ENCODE measurements at places on chromosomes 5 and 9.

DNA sequence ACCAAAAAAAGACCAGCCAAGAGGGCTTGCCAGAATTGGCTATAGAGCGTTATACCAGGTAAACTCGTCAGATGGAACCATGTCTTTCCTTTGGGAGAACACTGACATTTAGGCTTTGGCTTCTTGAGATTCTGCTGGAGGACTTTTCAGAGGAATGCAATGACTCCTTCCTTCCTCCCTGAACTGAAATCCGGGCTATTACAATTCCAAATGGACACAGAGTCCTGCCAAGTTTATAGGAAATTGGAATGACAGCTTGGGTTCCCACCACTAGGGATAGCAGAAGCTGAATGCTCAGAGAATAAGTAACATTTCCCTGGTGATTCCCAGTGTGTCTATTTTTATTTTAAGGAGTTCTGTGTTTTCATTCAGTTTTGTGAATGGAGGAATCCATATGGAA, 143.0 kb downstream of the FGF1 start:
- DNase-seq, result no peak

GRCh38 chr9:133971981-133972941, 19.9 kb downstream of the VAV2 start:
- DNase-seq, result no peak

DNA sequence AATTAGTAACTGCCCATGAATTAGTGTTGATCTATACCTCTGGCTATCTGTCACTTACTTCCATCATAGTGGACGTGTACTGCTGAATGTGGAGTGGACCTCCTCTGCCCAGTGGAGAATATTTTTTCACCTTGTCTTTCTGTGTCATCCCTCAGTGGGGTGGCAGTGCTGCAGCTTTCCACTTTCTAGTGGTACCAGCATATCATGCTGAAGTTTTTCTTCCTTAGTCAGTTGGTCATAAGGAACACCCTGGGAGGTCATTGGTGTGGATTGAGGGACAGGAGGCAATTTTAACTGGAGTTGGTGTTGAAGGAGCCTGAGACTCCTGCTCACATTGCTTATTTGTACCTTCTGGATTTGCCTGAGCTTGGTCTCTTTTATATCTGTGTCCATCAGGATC, 151.7 kb upstream of the ANKH start:
- no peak for DNase-seq

GRCh38 chr5:56357426-56357825, 124.3 kb upstream of the ANKRD55 start:
- no peak for DNase-seq

DNA sequence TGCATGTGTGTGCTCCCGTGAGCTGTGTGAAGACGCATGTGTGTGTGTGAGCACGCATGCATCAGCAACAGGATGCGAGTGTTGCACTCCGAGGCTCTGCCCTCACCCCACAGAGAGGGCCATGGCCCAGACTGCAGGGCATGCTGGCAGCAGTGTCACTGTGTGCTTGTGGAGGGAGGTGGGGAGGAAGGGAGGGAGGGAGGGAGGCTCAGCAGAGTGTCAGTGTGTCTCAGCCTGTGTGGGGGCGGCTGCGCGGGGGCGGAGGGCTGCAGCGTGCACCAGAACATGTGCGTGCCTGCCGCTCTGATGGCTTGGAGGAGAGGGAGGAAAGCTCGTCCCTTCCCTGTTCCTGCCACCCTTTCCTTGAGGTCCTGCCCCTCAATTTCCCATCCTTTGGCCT, 5.3 kb downstream of the CAMK2A start:
- DNase-seq, result no peak

DNA sequence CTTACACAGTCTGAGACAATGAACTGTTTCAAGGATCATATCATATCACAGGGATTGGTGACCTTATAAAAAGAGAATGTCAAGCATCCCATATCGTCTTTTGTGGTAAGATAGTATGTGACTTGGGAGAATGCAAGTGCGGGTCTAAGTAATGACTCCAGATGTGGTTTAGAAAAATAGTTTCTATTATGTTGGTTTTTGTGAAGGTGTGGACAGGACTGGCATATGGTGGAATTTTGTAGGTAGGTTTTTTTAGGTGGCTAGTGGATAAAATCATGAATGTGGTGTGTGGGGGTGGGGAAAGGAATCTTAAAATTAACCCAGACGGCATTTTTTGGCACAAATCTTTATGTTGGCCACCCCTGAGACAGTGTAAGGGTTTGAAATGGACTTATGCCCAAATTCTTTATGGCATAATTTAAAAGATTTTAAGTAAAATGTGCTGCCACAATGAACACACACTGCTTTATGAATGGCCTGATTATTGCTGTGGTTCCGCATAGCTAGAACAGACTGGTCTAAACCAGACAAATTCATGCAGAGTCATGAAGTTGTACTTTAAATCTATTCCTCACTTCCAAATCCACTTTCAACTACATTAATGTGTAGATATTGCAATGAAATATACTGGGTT, 204.8 kb upstream of the HAPLN1 start:
- DNase-seq, result no peak

DNA sequence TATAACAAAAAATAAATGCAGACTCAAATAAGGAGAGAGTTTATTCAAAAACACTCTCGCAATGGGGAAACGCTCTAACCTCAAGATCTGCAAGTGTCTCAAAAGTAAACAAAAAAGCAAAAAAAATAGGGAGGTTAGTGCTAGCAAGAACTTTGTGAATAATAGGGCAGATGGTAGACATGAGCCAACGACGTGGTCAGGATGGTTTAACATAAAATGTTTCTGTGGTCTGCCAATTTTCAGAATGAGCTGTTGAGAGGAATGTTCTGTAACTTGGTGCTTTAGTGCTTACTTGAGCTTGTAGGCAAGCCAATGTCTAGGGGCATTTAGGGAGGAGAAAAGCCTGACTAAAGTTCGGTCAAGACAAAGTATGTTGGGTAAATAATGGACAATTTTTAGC, 1813.9 kb upstream of the CDH6 start:
- DNase-seq, result no peak

DNA sequence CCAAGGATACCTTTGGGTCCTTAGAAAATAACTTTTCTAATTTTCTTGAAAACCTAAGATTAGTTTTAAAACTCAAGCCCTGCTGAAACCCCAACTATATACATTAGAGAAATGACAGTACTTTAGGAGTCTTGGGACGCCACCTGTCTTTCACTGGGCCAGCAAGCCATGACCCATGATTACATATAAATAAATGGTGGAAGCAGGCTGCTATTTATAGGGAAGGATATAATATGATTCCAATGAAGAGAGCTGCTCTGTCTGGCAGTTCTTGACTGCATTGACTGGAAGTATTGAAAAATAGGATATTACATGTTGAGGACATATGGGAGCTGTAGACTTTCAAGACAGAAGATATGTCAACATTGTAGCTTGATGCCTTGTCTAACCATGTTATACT, 7.3 kb downstream of the JMY start:
- no peak for DNase-seq

DNA sequence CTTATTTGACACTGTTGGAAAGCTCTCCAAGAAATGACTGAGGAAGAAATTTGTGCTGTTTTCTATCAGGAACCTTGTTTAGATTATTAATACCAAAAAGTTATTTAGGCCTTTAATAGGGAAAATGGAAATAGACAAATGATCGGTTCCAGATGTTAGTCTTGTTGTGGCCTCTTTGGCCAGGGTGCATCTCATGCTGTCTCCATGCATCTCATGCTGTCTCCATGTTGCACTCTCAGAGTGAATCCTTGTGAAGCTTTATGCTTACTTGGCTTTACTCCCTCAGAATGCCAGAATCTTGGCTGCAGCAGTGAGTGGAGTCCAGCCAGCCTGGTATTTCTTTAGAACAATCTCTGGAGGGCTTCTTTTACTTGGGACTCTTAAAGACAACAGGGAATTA, 185.5 kb downstream of the ARHGAP26 start:
- no peak for DNase-seq

DNA sequence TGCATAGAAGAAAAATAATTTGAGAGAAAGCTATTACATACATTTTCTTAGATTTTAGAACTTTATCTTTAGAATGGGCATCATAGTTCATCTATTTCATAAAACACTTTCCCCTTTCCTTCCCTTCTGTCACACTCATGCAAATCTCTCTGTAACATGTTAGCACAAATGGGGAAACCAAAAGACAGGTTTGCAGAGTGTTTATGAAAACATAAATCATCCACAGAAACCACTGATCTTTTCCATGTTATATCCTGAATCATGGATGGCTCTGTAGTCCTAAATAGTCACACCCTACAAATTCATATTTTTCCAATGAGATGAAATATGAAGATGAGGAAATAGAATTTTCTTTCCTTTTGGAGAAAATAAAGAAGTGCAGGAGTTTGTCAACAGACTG, 122.9 kb upstream of the PTGER4 start:
- no peak for DNase-seq

DNA sequence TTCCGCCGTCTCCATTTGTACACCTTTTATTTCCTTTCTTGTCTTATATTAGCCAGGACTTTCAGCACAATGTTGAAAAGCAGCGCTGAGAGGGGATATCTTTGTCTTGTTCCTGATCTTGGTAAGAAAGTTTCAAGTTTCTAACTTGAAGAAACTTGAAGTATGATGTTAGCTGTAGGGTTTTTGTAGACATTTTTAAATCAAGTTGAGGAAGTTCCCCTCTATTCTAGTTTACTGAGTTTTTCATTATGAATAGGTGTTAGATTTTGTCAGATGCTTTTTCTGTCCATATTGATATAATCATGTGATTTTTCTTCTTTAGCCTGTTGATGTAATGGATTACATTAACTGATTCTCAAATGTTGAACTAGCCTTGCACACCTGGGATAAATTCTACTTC, 425.7 kb downstream of the PIK3R1 start:
- no peak for DNase-seq

DNA sequence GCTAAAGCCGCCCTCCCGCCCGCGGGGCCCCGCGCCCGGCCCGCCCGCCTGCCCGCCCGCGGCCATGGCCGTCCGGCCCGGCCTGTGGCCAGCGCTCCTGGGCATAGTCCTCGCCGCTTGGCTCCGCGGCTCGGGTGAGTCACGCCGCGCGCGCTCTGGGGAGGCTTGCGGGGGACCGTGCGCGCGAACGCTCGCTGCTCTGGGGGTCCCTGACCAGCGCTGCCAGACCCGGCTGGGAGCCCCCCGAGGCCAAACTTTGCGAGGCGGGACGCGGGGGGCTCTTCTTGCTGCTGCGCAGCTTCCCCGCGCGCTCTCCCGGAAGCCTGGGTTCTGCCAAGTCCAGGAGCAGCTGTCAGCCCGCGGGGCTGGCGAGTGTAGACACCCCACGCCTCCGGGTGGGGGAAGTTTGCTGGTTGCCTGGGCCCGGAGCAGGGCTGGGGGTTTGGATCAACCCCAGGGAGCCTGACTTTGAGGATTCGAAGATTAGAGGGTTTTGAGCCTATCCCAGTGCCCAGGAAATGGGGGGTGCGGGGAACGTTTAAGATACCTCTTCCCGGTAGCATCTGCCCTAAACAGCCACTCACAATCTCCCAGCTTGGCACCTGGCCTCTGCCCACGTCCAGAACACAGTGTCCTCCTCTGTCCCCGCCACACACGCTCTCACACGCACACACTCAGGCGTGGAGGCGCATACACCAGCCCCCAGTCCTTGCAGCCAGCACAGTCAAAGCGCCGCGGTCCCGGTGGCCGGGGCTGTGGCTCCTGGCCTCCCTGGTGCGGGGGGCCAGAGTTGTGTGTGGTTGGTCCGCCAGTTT, 535 bp downstream of the UNC5A start:
- DNase-seq, result no peak

DNA sequence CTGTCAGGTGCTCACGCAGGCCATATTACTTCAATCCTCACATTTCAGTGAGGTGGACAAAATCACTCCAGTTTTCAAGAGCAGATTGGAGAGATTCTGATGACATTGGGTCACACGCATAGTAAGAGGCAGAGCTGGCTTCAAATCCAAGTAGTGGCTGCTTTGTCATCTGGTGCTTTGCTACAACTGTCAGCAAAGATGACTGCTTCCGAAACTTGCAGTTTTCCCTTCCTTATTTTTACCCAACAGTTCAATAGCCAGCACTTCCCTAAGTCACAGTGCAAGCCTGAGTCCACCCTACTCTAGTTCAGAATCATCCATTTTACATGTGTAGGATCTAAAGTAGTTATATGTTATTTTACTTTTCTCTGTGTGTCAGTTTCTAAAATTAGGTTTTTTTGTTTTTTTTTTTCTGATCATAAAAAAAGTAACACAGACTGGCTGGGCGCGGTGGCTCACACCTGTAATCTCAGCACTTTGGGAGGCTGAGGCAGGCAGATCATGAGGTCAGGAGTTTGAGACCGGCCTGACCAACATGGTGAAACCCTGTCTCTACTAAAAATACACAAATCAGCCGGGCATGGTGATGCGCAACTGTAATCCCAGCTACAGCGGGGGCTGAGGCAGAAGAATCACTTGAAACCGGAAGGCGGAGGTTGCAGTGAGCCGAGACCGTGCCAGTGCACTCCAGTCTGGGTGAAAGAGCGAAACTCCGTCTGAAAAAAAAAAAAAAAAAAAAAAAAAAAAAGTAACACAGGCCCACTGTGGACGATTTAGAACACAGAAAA, 49.6 kb downstream of the ANKDD1B start:
- no peak for DNase-seq
